Effector memory CD8-positive, alpha-beta T cell (primary cell): ENCODE measurements at places on chromosomes 12 and 14.

GRCh38 chr12:62933220-62933601 lies 1.7 kb downstream of the PPM1H start:
- no peak for DNase-seq

DNA sequence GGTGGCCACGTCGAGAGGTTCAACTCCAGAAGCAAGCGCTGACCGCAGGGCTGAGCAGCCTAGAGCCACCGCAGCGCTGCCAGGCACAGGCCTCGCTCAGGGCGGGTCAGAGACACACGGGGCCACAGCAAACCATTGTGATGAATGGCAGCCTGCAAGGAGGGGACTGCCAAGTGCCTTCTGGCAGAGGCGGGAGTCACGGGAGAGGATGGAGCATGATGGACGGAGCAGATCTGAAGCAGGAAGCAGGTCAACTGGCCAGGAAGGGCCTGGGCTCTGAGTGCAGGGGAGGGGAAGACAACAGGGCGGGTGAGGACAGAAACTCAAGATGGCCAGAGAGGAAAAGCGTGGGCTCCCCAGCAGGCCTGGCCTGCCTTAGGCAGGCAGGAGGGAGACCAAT lies 49.8 kb downstream of the CDC42BPB start:
- no peak for DNase-seq

DNA sequence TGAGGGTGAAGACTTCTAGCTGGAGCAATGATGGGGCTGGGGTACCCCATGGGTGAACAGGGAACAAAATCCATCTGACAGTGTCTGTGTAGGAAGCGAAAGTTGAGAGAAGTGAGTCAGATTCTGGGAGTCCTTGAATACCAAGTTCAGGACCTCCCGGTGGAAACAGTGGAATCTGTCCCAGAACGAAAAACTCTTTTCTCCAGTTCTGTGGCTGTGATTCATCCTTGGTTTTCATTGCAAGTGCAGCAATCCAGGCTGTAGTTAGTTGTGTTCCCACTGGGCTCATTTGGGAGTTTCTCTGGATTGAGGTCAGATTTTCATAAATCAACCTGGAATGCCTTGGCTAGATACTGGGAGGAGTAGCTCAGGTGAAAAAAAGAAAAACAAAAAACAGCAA lies 120.7 kb downstream of the C12orf75 start:
- DNase-seq = no peak

DNA sequence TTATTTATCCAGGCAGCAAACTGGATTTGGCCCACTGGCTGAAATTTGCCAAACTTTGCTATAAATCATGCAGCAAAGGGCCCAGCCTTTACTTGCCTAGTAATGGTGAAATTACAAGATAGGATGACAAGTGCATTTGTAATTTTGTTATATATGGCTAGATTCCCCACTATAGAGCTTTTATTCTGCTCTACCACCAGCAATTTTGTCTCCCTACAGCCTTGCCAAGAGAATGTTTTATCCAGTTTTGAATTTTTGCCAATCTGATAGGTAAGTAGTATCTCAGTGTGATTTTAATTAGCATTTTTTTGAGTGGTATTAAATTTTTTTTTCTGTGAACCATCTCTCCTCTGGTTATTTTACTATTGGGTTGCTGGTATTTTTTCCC lies 161.6 kb downstream of the SLC41A2 start:
- DNase-seq = no peak

GRCh38 chr12:51318846-51319599 lies 5.0 kb downstream of the BIN2 start:
- peak; percentile 59 for DNase-seq
